ENCODE measurements at places on chromosomes 5 and 9. TPM values are rescaled to one million over a fixed set of nuclear protein-coding genes. Genes with fewer than 3 reads are reported as not detected.

KCTD16 gene
- total RNA-seq, result 0.23 TPM

TMEM252 gene
- not detected for total RNA-seq

TAF1L gene
- total RNA-seq, result not detected

PAX5 gene
- total RNA-seq, result not detected

RNF183 gene
- not detected for total RNA-seq

Data from pericardium fibroblast (primary cell).